Mucosa of gallbladder (tissue), 1 donor: ENCODE measurements at places on chromosomes 1 and 21. TPM values are rescaled to one million over a fixed set of nuclear protein-coding genes. Genes with fewer than 3 reads are reported as not detected.
A peak's percentile ranks its signal among the peaks of the same experiment; 100 is the strongest.

The CD48 gene
- 15.0 TPM for total RNA-seq

The SPEN gene
- total RNA-seq, result 44.5 TPM

The FCMR gene
- total RNA-seq, result 8.0 TPM

The FCRLB gene
- total RNA-seq, result 0.23 TPM

The CRABP2 gene
- total RNA-seq, result 3.5 TPM

The DIO1 gene
- 6.2 TPM for total RNA-seq

The OTUD3 gene
- total RNA-seq, result 7.4 TPM

The KRTAP21-2 gene
- total RNA-seq, result not detected

- no peak for DNase-seq
Observed at GRCh38 chr1:235023711-235024439, 104.8 kb downstream of the TOMM20 start.

DNA sequence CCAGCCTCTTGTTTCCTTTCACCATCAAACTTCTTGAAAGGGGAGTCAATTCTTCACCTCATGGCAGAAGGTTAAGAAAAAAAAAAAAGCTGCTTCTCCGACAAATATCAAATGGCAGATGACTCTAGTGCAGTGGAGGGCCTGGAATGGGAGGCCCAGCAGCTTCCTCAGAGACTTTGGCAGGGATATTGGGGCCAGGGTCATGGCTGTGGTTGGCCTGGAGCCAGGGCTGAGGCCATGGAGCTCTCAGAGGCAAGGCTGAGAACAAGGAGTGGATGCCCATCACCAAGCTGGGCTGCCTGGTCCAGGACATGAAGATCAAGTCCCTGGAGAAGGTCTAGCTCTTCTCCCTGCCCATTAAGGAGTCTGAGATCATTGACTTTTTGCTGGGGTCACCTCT, 18.7 kb downstream of the MTF1 start:
- DNase-seq, result no peak

GRCh38 chr1:159012495-159012894, 2.8 kb downstream of the IFI16 start:
- DNase-seq, result no peak

DNA sequence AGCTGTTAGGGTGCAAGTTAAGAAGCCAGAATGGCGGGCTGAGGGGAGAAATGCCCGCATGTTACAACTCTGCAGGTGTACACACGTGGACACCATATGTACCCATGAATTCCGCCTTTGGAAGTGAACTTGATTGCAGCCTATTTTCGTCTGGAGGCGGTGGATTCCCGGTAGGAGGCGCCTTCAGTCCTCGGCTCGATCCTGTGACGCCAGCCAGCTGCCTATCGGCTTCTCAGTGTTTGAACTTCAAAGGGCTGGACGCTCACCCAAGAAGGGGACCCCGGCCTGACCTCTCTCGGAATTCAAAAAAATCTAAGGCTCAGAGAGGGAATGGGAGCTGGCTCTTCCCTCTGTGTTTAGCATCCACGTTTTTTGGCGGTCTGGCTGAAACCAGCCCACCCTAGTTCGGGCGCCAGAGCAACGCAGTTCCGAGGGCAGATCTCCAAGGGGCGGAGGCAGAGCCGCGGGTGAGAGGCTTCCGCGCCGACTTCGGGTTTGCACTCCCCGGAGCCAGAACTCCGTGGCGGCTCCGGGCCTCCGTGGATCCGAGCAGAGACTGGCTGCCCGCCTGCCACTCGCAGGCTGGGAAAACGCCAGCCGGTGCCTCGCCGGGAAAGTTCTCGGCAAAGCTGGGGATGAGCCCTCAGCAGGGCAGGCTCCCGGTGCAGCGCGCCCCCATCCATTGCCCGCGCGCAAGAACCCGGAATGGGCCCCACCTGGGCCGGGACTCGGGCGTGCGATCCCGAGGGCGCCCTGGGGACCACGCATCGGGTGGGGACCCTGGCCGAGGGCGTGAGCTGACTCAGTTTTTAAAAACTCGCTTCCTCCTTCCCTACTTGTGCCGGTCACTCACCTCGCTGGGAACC, 996 bp upstream of the TMEM51 start:
- DNase-seq, result peak; percentile 91

DNA sequence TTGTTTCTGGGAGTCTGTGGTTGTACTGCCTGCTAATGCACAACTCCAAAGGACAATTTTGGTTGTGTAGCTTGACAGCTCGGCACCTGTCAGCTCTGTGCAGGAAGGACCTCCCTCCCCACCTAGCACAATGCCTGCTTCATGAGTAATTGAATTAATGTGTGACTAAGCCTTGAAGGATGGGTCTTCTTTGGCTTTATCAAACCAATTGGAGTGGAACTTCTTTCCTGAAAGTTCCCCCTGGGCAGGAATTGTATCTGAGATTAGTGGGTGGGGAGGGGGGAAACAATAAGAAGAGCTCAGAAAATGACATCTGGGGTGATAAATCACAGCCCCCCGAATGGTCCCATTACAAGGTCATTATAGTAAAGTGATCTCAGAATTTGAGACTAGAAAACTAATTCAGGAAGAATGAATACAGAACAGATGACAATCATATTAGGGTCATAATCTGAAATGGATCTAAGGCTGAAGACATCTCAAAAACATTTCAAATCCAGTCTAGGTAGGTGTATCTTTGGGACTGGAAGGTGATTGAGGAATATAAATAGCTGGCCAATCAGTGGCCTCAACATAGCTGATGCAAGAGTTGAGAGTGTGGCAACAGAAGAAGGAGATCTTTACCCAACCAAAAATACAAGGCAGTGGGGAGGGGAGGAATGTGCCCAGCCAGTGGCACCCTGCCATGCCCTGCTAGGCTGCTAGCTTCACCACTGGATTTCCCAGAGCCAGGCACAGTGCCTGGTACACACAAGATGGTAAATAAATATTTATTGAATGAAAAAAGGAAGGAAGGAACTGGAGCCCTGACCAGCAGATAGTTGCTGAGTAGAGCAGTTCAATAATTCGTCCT, 10.1 kb upstream of the SESN2 start:
- peak; percentile 35 for DNase-seq

GRCh38 chr21:32414579-32415358, 2.3 kb downstream of the EVA1C start:
- no peak for DNase-seq

DNA sequence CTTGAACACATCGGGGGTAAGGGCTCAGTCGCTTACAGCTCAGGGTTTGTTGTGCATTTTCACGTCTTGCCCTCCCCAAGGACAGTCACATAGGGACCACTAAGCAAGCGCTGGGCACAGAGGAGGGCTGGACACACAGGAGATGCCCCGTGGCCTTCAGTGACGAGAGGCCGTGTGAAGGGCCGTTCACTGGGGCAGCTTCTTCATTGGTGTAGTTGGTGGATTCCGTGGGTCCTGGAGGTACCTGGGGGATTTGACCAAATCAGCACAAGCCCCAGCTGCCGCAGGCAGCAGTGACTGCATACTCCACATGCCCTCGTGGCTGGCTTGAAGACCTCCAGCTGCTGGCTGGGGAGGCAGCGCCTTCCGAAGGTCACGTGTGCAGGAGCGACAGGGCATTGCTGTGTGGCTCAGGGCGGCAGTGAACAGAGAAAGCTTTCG, 100.8 kb upstream of the C1orf174 start:
- DNase-seq, result no peak

GRCh38 chr21:29082046-29082815, 8.8 kb upstream of the CCT8 start:
- no peak for DNase-seq

DNA sequence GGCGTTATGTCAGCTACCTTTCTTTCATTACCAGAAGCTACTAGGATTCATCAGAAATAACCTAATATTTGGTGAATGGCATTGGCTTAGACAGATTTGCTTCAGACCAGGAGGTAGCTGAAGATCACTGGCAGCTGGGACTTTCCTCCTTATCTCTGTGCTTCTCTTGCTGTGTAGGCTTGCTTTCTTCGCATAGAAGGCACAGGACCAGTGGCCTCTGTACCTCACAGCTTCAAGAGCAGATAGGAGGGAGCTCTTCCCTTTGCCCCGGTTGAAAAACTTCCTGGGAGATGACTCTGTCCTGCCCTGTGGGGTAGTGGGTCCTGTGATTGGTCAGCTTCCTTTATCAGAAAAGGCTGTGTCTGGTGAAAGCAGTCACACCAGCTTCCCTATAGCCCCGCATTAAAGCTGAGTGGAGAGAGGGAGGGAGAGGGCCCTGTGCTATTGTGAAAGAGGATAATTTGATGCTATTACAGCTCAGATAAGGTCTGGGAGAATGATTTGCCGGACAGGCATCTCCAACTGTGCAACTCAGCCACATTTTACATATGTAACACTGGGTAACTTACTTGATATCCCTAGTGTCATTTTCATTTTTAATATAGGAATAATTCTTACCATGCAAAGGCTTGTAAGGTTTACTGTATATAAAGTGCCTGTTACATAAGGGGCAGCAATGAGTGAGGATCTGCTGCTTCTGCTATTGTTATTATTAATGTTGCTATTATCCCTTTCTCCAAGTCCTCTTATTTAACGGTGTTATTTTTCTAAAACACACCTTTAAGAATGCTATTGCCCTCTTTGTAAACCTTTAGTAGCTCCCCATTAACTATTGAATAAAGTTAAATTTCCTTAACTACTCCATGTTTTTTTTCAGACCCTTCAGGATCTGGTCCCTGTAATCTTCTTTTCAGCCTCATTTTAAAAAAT, 31.6 kb downstream of the OSBPL9 start:
- no peak for DNase-seq

- peak; percentile 34 for DNase-seq
Observed at GRCh38 chr1:61606448-61607312, 118.3 kb downstream of the TM2D1 start.

DNA sequence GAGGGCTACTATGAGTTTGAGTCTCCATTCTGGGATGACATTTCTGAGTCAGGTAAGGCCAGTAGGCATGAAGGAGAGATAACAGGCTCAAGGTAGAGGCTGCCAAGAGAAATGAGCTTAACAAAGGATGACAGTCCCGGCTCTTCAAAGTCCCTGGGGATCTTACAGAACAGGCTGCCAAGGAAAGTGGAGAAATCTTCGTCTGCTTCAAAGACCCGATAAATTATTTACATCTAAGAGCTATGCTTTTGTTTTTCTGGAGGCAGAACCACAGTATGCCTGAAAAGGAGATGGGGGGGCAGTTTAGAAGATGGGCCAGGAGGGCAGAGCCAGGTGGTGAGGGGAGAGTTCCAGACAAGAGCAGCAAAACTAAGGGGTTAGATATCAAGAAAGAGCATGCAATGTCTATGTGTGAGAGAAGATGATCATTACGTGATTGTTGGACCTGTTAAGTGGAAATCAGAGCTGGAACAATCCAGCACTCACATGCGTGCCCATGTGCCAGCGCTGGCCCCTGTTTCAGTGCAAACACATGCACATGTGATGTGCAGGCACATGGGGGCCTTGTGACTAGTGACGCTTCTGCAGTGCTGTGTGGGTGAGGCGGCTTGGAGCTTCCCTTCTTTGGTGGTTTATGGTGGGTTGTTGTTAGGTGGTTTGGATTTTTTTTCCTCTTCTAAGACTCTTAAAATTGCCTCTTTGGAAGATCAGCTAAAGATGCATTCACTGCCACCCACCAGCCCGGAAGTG, 25.7 kb downstream of the CAMK1G start:
- DNase-seq, result no peak
